ENCODE measurements at places on chromosomes 11 and 22.

DNA sequence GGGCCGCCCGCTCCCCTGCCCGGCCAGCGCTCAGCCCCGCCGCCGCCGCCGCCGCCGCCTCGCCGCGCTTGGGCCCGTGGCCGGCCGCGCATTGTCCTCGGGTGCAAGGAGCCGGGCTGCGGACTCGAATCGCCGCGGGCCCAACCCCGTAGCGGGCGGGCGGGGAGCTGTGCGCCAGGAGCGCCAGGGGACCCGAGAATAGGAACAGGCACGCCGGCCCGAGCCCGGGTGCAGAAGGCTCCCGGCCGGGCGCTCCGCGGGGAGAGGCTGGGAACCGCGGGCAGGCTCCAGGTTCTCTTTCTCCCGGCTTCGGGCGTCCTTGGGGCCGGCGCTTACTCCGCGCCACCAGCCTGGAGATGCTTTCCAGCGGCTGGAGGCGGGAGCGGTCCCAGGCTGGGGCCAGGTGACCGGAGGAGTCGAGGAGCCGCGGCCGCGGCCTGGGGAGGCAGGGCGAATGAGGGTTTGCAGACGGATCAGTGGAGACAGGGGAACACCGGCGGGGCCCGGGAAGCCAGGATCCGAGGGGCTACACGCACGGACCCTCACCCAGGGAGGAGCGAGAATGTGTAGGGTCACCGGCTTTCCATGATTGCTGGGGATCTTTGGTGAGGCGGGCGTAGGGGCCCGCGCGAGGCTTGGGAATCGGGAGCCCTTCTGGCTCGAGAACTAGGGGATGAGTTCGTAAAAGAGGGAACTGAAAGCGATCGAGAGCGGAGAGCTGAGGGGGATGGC lies 726 bp downstream of the PKNOX2 start:
- DNase-seq = peak; percentile 21

DNA sequence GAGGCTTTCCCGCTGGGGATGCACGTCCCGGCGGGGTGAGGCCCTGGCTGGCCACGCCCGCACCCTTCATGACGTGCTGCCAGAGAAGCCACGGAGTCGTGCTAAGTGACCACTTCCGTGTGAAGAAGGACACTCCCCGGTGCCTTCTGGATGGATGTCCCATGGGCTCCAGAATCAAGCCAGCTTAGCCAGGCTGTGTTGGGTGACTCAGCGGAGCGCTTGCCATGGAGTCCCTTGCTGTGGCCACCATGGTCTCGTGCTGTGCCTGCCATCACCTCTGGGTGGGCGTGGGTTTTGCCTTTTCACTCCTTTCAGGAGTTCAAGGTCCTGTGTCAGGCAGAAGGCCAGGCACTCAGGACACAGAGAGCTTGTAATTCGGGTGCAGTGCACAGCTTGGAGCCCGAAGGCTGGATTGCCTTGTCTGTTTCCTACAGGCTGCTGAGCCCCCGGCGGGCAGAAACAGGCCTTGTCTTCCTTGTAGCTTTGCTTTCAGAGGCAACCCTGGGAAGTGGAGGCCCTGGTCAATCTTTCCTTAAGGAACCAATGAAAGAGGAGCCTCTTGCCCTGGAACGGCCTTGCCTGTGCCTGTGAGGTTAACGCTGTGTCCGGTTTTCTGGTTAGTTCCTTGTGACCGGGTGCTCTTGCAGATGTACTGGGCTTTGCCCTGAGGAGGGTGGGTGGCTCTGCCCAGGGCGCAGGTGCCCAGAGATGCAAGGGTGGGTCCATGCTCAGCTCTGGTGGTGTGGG lies 268.6 kb downstream of the TBC1D22A start:
- no peak for DNase-seq

DNA sequence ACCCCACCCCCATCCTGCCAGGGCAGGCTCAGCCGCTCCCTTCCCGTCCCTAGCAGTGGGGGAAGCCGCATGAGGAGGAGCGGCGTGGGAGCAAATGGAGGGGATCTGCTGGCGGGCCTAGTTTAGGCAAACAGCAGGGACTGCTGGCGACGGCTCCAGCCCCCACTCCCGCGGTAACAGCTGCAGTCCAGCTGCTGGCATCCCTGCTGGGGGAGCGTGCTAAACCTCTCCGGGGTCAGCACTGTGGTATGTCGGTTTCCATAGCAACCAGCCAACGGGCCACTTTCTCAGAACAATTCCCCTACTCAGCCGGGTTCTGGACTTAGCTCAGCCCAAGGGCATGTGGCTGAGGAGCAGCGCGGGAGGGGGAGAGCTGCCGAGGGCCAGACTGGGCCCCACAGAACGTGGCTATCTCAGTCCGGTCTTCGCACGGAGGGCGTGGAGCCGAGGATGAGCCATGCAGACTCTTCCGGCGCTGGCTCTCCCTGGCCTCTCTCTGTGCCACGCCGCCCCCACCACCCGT lies 98.8 kb downstream of the PKNOX2 start:
- DNase-seq = no peak

DNA sequence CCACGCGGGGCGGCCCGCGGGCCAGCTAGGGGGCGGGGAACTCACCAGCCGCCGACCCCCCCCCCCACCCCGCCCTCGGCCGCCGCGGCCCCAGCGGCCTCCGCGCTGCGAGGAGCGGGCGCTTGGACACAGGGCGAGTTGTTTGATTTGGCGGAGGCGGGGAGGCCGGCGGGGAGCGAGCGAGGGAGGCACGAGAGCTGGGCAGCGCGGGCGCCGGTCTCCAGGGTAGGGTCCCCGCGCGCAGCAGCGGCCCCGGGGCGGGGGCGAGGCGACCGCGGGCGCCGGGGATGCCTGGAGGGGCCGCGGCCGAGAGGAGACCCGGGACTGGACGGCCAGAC lies 64.4 kb downstream of the NAV2 start:
- no peak for DNase-seq

DNA sequence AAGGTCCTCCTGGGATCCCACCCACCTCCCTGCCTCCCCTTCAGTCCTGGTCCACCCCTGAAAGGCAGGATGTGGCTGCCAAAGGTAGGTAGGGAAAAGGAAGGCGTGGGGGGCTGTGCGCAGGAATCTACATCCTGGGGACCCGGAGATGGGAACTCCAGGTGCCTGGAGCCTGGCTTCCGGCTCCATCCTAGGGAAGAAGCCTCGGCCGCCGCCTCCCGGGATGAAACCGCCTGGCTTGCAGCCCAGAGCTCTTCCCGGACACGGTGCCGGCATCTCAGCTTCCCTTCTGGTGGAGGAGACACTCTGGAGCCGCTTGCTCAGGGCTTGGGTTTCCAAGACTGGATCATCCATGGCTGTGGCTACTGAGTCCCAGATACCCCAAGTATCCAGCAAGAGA lies 33.3 kb upstream of the PDGFB start:
- no peak for DNase-seq

DNA sequence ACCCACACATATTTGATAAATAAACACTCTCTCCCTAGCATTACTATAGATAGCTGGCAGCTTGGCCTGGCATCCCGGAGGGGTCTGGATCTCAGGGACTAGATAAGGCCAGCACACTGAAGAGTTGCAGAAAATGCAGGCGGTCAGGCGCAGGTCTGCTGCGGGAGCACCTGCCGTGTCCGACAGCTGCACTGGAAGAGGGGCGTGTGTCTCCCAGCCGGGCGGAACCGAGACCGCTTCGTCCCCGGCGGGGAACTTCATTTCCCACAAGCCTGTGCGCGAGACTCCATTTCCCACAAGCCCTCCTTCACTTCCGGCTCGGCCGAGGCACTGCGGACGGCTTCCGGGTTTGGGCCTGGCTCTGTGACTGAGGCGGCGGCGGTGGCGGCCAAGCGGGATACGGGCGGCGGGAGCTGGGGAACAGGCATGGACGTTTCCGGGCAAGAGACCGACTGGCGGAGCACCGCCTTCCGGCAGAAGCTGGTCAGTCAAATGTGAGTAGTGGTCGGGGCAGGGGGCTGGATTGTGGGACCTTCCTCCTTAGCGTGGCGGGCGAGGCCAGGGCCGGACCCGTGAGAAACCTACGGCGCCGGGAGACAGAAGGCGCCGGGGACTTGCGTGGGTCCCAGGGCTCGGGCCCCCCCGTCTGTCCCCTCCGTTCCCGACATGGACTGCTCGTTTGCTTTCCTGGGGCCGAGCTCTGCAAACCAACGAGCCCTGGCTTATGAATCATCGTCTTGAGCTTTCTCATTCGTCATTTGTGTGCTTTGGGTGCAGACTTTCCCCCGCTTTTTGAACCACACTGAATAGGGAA lies at the start of gene MED15:
Gene MED15 (plus strand): TSS at position 358 of the 814 bp plus-strand sequence. CDS start 69 bp downstream, at position 427.
- peak; percentile 83 for DNase-seq

GRCh38 chr11:124297921-124298320 lies 15.8 kb downstream of the OR8D1 start:
- DNase-seq = no peak

- no peak for DNase-seq
These were observed 3.1 kb downstream of the HDHD5 start for GRCh38 chr22:17155941-17156340.

GRCh38 chr11:119614222-119615002 lies 114.6 kb downstream of the NECTIN1 start:
- DNase-seq = no peak

GRCh38 chr11:104106136-104106754 lies 57.7 kb downstream of the PDGFD start:
- DNase-seq = no peak

DNA sequence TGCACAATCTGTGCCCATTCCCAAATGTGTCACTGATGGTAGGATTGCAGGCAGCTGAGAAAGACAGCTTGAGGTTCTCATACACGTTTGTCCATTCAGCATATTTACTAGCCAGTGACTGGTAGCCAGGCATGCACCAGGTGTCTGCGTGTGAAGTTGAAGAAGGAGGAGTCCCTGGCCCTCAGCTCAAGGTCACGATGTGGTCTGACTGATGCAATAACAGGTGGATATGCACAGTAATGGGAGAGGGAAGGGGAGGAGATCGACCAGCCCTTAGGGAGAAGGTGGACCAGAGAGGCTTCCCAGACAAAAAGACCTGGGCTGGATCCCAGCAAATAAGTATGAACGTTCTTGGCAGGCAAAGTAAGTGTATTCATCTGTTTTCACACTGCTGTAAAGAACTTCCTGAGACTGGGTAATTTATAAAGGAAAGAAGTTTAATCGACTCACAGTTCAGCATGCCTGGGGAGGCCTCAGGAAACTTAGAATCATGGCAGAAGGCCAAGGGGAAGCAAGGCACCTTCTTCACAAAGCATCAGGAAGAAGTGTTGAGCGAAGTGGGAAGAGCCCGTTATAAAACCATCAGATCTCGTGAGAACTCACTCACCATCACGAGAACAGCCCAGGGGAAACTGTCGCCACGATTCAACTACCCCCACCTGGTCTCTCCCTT lies 96.0 kb downstream of the MN1 start:
- DNase-seq = no peak

DNA sequence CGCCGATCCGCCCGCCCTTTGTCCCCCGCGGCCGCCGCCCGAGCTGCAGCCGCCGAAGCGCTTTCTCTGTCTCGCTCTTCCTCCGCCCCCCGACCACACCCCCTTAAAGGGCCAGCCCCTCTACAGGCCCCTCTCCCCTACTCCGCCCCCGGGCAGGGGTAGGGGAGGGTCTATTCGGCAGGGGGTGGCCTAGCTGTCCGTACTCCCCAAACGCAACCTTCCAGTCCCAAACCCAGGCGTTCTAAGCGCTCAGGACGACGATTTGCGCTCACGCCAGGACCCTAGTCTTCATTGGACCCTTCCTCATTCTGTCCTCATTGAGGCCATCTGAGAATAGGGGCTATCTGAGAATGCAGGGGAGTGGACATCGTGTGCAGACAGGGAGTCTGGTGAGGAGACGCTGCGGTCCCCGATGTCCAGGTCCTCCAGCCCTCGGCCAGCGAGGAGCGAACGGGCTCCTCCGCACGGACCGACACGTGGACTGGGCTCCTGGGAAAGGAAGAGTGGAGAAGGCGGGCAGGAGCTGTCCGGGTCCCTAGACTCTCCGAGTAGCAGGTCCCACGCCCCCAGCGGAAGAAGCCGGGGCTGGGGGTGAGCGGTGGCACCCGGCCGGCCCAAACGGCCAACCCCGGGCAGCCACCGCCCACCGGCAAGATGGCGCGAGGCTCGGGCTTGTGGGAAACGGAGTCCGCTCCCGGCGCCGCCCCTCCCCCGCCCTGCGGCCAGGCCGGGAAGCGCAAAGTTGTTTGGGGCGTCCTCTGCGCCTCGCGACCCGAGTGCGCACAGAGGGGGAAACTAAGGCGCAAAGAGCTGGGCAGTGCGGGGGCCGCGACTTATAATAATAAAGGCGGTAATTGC lies at the start of gene PPP1R14B:
Gene PPP1R14B (minus strand): TSS at position 73 of the 858 bp plus-strand sequence. CDS start 270 bp downstream, outside the sequence.
- peak; percentile 84 for DNase-seq

Data from stimulated activated CD4-positive, alpha-beta T cell treated with anti-CD3 and anti-CD28 coated beads, Interleukin-4, amount 100 ng/mL, for 4 hours (primary cell).